Nephron progenitor cell (in vitro differentiated cells): ENCODE measurements at places on chromosomes 1 and 21.

GRCh38 chr1:147772570-147772969 is 12.2 kb upstream of the GJA5 start:
- DNase-seq, result no peak

DNA sequence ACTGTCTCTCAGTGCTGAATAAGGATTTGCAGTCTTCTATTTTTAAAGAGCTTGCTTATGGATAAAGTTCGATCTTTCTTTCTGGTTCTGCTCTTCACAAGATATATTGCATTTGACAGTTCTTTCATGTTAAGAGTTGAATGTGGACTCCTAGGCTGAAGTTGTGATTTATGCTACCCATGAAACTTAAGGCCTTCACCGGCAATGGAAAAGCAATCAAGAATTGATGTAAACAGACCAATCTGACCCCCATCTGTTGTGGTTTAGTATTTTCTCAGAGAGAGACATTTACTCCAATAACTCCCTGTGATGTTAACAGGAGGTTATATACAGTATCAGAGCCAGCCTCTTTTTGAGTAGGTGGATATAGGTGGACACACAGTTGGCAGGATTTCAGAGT is 165.8 kb downstream of the PAPPA2 start:
- no peak for DNase-seq

DNA sequence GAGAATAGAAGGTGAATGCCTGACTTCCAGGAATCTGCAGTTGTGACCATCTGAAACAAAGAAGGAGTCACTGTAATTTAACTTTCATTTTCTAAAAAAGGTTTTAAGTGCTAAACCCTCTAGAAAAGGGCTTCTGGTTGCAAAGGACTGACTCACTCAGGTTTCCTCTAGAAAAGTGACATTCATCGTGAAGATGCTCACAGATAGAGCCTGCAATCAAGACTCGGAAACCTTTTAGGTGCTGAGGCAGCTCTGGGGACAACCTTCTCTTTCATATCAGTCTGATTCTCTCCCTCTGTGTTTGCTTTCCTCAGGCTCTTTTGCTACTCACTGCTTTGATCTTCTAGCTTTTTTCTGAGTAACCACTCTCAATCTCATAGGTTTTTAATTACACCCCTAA is 8.2 kb downstream of the BCL9 start:
- no peak for DNase-seq

DNA sequence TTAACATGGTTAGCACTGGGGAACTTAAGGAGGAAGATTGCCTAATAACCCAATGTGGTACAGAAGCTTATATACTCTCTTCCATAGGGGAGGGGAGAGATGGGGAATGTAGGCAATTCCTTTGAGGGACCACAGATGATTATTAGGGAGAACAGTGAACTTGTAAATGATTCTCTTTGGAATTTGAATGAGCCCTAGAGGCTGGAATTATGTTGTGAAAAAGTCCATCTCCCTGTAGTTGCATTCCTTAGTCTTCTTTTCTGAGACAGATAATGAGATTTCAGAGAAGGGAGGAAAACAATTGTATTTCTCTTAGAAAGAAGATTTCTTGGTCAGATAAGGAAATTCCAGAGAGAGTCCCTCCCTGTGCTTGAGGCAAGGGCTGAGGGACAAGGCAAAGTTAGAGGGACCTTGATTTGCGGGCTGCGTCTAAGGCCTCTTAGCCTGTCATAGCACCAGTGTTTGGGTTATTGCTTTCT is 89.0 kb upstream of the HMCN1 start:
- no peak for DNase-seq

DNA sequence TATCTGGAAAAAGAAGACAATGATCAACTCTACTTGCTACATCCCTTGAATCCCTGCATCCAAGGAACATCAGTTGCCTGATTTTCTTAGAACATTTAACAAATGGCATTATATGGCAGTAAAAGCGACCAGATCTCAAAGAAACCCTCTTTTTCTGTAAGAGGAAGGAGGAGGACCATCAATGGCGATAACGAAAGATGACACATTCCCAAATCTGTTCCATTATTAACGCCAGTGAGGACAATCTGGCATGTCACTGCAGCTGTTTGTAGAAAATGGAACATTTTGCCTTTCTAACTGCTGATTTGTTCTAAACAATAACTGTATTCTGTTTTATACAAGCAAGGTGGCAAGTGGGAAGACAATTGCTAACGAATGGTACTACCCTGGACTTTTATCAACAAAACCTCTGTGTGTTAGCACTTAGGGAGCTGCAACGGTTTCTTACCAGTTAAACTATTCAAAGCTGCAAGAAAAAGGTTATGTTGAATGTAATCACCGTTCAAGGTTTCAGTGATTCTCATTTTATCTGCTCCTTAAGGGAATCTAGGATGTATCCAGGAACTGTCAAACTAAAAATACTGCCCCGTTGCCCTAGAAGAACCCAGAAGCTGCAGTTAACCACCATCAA is 251.9 kb downstream of the SDCCAG8 start:
- no peak for DNase-seq

DNA sequence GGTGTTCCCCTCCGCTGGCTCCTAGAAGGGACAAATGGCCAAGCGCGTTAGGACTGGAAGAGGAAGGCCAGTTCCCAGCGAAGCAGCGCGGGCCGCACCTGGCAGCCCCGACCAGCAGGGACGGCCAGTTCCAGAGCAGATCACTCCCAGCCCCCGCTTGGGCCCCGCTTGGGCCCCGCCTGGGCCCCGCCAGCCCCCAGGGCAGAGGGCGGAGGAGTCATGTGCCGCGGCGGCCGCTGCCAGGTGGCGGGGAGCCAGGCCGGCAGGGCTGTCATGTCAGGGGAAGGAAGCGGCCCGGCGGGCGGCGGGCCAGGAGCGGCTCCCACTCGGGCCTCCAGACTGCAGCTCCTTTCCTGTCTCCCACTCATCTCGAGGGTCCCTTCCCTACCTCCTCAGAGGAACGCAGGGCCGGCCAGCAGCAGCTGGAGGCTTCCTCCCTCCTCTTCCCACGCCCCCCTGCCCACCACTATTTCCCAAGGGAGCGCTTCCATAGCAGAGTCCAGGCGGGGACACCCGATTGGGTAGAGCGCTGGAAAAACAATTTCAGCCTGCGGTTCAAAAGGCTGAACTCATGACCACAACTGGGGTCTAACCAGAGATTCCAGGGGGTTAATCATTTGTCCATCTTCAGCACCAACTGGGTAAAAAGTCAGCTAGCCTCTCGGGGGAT is 16.5 kb downstream of the ZNF697 start:
- DNase-seq, result peak; percentile 38

DNA sequence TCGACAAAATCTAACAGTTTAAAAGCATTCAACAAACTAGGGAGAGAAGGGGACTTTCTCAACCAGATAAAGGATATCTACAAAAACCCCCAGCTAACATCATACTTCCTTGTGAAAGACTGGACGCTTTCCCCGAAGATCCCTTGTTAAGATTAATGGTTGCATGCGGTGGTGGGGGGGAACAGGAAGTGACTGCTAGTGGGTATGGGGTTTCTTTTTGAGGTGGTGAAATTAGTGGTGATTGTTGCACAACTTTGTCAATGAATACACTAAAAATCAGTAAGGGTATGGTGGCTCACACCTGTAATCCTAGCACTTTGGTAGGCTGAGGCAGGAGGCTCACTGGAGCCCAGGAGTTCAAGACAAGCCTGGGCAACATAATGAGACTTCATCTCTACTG is 26.9 kb upstream of the EYA3 start:
- DNase-seq, result no peak

DNA sequence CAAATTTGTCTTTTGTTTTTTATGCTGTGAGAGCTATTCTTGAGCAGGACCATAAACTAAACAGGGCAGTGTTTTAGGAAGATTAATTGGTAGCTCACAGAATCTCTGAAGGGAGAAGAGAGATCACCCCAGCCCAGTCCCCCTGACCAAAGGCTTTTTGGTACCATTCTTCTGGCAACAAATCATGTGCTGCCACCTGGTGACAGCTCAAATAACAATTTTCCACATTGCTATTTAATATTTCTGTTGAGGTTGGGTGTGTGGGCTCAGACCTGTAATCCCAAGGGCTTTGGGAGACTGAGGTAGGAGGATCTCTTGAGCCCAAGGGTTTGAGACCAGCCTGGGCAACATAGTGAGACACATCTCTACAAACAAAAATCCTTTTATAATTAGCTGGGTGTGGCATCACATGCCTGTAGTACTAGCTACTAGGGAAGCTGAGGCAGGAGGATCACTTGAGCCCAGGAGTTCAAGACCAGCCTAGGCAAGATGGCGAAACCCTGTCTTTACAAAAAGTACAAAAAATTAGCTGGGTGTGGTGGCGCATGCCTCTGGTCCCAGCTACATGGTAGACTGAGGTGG is 2.2 kb upstream of the TESK2 start:
- no peak for DNase-seq

GRCh38 chr1:28354121-28354520 is 15.4 kb upstream of the PHACTR4 start:
- DNase-seq, result no peak

GRCh38 chr1:204831186-204831585 is 39.5 kb upstream of the NFASC start:
- DNase-seq, result no peak
